ENCODE measurements at places on chromosomes 11 and 22.

DNA sequence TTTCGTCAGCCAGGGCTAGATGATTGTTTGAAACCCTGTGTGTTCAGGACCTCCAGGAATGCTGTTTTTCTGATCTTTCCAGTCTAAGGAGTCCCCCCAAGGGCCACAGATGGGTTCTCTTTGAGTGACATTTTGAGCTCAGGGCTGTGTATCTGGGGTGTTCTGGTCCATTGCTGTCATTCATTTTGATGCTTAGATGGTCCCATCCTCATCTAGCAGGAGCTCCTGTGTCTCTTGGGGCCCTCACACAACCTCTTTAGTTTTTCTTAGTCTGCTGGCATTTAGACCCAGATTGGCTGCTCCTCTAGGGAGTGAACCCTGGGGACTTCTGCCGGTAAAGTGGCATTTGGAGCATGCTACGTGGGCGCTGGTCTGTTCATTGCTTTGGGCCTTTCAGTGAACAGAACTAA, 39.1 kb downstream of the MED15 start:
- no peak for DNase-seq

DNA sequence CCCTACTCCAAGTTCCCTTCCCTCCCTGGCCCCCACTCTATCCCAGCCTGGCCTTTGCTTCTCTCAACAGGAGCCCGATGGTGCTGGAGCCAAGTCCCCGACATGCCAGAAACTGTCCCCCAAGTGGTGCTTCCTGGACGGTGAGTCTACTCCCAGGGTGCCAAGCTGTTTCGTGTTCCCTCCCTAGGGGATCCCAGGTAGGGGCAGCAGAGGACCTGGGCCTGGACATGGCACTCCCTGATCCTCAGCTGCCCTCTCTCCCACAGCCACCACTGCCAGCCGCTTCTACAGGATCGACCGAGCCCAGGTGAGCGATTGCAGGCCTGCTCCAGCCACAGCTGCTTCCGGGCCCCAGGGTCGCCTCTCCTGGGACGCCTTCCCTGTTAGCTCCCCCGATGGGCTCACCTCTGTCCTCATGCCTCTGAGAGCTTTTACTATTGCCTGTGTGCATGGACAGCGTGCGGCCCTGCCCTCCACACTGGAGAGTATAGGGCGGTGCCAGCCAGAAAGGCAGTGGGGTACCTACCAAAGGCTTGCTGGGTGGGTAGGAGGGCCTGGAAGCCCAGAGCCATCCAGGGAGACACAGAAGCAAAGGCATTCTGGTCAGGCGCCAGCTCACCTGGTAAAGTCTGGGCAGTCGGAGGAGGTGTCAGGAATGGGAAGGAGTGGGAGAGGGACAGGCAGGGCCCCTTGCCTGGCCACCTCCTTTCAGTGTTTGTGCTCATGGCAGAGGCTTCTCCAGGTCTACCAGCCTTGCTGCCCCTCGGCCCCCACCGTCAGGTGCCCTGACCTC, 5.0 kb upstream of the MDK start:
- no peak for DNase-seq

DNA sequence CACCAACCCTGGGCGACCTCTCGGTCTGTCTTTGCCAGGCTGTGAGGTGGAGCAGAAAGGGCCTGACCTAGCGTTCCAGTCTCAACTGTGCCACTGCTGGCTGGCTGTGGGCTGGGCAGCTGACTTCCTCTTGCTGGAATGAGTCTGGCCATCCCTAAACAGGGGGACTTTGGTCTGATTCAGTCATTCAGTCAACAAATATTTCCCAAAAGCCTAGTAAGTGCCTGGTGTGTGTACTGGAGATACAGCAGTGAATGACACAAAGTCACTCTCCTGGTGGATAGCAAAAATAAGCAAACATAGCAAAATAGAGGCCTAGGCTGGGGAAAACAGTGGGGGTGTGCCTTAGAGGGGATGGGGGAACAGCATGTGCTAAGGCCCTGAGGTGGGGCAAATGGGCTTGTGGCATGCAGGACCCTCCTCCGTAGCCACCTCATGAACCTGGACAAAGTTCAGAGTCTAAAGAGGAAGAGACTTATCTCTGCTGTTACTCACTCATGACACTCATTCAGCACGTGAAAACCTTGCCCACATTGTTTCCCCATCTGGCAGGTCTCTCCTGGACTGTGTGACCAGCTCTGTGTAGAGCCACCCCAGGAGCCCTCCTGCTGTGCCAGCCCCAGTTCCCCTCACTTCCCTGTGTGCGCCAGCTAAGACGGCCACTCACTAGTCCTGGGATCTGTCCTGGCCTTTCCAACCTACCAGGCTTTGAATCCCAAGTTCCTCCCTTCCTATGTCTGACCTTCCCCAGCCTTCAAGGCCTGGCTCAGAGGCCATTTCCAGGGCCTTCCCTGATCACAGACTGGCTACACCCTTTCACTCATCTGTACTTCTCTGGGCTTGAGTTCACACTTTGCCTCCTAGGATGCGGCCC, 4.7 kb downstream of the GUCD1 start:
- no peak for DNase-seq

- peak; percentile 40 for DNase-seq
Measured at GRCh38 chr11:33197915-33198727, 36.8 kb upstream of the CSTF3 start.

DNA sequence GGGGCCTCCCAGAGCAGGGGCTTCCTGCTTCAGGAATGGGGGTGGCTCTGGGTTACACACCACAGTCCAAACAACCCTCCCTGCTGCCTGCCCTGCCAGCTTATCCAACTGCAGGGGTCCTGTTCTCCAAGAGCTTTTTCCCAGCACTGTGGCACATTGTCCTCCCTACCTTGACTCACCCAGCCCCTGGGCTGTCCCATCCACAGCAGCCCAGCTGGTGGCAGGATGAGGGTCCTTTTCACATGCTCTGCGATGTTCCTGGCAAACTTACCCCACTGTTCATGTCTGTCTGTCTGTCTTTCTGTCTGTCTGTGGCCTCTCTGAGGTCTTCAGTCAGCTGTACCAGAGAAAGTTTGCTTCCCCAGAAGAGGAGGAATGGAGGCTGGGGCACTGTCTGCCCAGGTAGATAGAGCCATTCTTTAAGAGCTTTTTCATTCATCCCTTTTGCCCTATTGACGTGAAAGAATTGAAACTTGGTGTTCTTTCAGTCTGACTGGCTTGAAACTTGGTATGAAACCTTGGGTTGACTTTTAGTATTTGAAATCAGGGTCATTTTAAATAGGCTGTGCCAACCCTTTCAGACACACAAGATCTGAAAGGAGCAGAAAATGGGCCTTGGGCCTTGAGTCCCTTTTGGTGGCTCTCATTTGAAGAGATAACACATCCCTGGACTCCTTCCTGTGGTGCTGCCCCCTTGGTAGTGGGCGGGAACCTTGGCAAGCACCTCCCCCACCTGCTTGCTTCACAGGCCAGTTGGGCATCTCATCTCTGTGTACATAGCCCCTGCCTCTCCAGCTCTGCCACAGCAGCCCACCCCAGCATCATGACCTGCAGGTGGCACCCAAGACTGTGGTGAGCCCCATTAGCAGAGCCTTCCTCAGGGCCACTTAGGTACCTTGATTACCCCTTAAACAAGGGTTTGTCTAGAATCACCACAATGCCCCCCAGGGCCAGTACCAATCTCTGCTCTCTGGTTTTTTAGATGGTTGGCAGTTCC, 74.6 kb upstream of the SUSD2 start:
- DNase-seq, result no peak

DNA sequence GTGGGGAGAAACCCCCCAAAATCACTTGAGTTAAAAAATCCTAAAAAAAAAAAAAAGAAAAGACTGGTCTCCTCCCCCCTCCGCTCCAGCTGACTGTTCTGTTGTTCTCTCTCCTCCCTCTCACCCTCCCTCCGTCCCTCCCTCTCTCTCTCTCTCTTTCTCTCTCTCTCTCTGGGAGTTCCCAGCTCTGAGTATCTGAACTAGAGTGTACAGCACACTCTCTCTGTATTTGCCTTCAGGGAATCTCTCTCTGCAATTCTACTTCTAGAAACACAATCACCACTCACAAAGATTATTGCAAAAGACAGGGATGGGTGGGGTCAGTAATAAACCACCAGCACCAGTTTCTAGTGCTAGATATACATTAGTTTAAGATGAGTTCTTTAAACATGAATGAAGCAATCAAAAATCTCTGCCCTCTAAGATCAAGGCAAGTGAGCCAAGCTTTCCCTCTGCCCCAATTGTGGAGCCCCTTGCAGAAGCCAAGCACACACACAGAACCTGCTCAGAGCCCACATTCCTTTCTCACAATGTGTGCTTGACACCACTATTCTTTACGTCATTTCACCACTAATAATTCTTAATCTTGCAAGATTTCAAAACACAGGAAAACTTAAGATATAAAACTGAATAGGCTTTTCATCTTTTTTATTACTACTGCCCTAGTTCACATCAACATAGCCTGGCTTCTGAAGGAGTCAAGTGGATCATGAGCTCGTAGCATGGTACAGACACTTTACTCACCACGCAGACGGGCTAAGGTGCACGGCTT, 133.5 kb downstream of the RBFOX2 start:
- DNase-seq, result peak; percentile 92
